Activated CD4-positive, alpha-beta T cell treated with anti-CD3 and anti-CD28 coated beads, Interleukin-2, amount 50 U/mL, for 16 hours (primary cell): ENCODE measurements at places on chromosomes 2 and 18.

DNA sequence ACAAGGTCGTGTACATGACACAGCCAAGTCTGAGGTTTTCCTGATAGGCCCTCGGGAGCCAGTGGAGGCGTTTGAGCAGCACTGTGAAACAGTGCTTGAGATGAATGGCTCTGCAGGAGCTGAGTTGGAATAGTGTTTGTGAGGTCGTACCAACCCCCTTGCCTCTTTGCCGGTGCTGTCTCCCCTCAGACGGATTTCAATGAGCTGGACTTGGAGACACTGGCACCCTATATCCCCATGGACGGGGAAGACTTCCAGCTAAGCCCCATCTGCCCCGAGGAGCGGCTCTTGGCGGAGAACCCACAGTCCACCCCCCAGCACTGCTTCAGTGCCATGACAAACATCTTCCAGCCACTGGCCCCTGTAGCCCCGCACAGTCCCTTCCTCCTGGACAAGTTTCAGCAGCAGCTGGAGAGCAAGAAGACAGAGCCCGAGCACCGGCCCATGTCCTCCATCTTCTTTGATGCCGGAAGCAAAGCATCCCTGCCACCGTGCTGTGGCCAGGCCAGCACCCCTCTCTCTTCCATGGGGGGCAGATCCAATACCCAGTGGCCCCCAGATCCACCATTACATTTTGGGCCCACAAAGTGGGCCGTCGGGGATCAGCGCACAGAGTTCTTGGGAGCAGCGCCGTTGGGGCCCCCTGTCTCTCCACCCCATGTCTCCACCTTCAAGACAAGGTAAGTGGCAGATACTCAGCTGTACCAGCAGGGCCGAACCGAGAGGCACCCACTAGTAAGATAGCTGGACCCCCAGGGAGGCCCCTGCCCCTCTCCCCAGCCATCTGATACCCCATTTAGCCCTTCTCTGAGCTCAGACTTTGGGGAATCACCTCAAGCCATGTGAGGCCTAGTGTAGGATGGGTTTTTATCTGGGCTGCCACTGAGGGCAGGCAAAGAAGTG, 83.1 kb downstream of the EPAS1 start:
- DNase-seq, result no peak

GRCh38 chr2:236552581-236553363, 16.9 kb upstream of the ACKR3 start:
- no peak for DNase-seq

GRCh38 chr18:10560452-10561045, 34.7 kb downstream of the NAPG start:
- DNase-seq, result peak; percentile 61

DNA sequence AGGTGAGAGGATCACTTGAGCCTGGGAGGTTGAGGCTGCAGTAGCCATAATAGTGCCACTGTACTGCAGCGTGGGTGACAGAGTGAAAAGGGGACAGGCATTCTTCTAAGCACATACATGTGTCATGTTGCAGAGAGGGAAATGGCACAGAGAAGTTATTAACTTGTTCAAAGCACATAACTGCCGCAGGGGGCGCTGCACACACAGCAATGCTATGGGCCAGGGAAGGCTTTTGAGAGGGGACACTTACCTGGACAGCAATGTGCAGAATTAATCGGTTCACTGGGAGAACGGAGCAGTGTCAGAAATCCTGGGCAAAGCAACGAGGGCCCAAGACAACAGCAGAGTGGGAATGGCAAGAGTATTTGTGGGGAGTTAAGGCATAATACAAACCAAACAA, 2.4 kb downstream of the SCYGR8 start:
- DNase-seq, result no peak

DNA sequence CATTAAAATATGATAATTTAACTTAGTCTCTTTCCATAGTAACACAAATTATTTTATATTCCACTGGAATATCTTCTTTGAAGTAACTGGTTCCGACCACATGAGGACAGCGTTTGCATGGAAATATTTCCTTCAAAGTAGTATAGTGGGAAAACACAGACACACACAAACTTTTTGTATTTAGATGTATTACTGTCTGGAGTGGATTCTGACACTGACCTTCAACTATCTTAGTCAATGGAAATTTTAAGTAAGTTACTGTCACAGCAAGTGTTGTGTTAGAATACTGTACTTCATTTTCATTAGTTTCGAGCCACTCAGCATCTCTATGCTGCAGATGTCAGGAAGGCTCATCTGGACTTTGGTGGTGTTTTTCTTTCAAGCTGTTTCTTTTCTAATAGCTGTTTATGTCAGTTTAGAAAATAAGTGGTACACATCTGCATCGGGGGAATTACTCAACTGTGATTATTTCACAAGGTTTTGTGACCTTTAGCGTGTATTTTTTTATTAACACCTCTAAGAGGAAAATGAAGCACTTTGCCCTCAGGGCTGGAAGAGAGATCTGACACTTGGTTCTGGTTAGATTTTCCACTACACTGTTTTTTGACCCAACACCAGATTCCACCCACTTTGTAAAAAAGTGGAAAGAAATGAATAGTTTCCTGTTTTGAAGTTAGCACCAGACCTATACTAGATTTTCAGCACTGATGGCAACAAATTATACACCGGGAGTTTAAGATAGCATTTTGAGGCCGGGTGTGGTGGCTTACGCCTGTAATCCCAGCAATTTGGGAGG, 18.9 kb upstream of the THOC1 start:
- no peak for DNase-seq

DNA sequence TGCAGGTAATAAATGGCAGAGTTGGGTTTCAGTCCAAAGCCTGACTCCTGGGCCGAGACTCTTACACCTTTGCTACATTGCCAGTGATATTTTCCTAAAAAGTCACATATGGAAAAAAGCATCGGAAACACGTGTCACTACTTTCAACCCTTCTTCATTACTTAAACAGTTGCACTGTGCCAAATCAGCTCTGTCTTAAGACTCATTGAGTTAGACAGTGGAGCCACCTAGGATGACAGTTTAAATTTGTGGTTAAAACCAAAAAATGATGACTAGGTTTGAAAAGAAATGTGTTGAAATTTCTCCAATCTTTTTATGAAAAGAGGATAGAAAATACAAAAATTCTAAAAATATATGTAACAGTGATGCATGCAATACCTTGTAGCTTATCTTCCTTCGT, 97.5 kb downstream of the TMEM247 start:
- DNase-seq, result no peak

DNA sequence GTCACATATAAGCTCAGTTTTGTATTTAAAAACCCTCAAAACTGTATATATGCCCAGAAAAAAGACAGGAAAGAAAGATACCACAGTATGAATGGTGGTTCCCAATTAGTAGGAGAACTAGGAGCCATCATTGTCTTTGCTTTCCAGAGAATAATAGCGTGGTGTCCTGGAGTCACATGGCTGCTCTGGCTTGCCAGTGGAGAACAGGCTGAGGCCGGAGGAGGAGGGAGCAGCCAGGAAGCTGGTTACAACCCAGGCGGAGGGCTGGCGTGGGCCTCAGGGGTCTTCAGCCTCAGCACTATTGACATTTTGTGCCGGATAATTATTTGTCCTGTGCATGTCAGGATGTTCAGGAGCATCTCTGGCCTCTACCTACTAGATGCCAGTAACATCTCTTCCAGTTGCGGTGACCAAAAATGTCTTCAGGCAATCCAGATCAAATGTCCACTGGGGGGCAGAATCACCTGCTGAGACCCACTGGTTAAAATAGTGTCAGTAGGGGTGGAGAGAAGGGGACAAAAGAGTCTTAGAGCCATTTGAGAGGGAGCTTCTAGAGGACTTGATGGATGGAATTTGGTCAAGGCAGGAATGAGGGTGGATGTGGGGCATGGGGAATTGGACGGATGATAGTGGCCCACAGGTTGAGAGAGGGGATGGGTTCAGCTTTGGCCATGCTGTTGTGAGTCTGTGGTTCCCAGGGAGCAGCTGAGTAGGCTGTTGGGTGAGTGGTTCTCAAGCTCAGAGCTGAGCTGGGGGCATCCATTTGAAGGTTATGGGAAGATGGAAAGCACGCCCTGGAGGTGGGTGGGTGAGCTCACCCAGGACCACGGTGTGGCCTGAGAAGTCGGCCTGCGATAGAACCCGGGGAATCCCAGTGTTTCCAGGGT, 144.9 kb downstream of the AGAP1 start:
- DNase-seq, result no peak

GRCh38 chr18:63848159-63848558, 39.3 kb upstream of the SERPINB2 start:
- DNase-seq, result peak; percentile 35

DNA sequence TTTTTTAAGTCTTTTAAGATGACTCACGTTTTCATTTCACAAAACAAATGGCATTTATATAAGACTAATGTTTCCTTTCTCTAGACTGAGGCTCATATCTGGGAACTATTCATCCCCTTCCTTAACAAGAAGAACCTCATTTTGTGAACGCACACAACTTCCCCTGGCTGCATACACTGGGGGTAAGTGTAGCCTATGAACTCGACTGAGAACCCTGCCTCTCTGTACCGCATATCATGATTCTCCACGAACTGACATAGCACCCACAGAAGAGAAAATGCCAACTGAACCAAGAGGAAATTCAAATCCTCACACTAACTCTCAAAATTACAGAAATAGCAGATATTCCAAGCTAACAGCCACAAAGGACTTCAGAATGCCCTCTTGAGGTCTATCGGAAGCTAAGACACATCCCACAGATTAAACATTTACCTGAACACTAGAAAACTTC, 236.7 kb downstream of the TCF4 start:
- DNase-seq, result no peak

GRCh38 chr2:22897428-22897827, 487.6 kb upstream of the KLHL29 start:
- no peak for DNase-seq

DNA sequence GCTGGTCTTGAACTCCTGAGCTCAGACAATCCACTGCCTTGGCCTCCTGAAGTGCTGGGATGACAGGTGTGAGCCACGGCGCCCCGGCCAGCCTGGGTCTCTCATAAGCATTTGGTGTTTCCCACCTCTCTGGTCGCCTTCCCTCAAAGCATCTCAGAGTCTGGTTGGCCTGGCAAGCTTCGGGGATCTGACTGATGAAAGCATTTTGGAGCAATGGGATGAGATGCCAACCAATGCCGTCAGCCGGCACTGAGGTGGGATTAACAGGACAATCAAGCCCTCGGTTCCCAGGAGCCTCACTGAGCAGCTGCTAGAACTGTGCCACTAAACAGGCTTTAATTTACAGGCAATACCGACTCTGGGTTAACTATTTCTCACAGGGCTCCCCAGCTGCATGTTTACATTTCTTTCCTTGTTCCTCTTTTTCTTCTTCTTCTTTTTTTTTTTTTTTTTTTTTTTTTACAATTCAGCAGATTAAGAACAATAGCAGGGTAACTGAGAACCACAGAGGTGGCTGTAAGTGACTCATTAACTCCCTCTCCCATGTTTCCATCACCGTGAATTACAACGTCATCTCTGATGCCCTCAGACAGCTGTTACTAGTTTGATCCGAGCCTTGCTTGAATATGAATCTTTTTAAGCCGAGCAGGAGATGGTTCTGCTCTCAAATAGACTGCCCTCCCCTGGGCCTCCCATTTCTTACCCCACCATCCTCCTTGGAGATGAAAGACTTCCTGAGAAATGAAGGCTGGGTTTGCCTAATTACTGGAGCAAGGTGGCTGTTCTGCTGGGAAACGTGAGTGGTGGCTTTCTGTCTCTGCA, 37.9 kb downstream of the ODC1 start:
- DNase-seq, result peak; percentile 28

DNA sequence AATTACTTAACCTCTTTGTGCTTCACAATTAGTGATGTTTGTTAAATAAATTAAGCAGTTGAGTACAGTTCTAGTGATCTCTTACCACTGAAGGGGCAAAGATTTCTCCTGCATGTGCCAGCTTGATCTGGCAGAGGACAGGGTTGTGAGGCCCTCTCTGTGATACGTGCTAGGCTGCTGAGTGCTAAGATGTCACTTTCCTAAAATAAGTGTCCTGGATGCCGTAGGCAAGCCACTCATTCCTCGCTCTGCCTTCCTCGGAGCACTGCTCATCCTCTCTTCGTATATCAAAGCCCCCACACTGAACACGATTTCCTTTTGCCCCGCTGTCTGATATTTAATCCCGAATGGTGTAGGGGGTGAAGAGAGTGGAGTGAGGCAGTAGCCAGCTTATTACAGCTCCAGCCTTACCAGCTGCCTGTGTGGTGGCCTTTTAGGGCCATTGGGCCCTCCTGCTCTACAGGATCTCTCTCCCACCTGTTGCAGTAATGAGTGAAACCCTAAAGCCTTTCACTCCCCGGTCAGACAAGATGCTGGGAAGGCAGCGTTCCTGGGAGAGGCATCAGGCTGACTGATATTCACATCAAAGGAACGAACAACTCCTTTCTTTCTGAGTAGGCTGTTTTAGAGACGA, 40.5 kb downstream of the PTPRM start:
- no peak for DNase-seq

DNA sequence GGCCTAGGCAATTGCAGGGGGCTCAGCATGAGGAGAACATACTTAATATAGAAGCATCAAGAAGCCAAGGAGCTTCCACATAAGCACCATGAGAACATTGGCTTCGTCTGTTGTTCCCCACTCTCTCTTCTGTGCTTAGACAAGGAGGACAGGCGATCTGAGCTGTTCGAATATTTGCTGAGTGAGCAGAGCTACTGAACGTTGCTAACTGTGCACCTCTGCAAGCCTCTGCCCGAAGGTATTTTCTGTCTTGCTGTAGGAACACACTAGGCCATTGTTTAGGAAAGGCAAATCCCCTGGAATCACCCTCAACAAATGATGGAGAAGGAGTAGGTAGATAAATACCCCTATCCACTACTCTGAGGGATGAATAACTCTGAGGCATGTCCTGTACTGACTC, 813.8 kb downstream of the DCC start:
- no peak for DNase-seq

DNA sequence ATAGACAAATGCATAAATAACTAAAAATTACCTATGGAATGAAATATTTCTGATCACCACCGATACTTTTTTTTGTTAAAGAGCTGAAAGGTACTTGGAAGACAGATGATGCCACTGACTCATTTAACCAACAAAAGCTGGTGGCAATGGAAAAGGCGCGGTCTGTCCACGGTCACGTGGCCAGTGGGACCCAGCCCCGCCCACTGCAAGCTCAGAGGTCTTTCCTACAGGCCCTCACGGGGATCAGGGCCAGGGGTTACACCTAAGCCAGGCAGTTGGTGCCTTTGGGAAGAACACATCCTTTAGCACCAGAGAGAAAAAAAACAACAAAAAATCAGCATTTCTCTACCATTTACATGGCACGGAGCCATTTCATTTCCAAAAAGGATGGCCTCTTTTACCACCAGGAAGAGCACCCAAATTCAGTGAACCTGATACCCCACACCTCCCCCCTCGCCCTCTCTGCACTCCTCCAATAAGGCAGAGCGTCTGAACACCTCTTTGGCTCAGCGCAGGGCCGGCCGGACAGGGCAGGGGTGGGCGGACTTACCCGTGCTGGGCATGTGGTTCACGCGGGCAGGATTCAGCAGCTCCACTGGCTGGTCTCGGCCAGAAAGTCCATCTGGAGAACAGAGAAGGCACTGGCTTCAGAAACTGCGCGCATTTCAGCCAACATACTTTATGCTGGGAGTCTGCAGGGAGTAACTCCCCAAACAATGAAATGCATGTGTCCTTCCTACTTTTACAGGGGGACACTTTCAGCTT, 164.6 kb downstream of the HDAC4 start:
- DNase-seq, result no peak
